RCC 7860 (cell line): ENCODE measurements at places on chromosomes 1 and 21.

GRCh38 chr1:30189818-30190500 is 533.4 kb downstream of the MATN1 start:
- DNase-seq, result no peak

DNA sequence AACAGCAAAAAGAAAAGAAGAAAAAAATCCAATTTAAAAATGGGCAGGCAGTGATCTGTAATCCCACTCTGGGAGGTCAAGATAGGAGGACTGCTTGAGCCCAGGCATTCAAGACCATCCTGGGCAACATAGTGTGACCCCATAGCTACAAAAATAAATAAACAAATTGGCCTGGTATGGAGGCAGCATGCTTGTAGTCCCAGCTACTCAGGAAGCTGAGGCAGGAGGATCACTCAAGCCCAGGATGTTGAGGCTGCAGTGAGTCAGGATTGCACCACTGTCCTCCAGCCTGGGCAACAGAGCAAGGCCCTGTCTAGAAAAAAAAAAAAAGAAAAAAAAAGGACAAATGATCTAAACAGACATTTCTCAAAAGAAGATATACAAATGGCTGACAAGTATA is 99.6 kb downstream of the EIF4G3 start:
- peak; percentile 39 for DNase-seq

- no peak for DNase-seq
Measured at GRCh38 chr1:3640121-3640837, 9.6 kb downstream of the WRAP73 start.

- DNase-seq, result peak; percentile 54
Measured at GRCh38 chr1:185044981-185045813, at the start of gene RNF2. RNF2 (plus strand) TSS chr1:185045558; CDS start chr1:185087554, 41,996 bp downstream.

GRCh38 chr1:12346483-12347151 is 116.8 kb downstream of the VPS13D start:
- DNase-seq, result no peak

DNA sequence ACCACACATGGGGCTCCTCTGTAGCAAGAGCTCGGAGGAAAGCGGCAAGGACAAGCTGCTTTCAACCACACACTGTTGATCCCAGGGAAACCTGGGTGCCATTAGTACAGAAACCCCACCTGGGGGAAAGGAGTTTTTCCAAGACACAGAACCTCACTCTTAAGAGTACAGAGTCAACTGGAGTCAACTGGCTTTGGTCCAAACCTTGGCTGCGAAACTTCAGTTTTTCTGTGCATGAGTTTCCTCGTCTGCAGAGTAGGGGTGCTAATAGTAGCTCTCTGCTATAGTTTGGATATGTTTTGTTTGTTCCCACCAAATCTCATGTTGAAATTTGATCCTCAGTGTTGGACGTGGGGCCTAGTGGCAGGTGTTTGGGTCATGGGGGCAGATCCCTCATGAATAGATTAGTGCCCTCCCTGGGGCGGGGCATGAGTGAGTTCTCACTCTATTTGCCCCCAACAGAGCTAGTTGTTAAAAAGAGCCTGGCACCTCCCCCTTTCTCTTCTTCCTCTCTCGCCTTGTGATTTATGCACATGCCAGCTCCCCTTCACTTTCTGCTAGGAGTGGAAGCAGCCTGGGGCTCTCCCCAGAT is 161.1 kb downstream of the PIGK start:
- no peak for DNase-seq

DNA sequence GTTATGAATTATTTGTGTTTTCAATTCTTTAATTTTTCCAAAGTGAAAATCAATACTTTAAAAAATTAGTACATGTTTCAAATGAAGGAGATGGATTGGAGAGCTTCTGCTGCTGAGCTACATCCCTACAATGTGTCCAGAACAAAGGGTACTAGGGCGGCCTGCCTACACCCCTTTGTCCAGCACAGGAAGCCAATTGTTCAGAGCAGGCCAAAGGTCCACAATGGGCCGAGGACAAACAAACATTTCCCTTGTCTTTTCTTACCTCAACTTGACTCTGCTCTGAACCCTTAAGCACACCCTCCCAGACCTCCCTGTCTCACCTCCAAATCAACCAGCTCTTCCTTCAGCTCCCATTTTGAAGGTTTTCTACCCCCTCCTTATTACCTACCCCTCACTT is 39.4 kb upstream of the CAMK1G start:
- no peak for DNase-seq

DNA sequence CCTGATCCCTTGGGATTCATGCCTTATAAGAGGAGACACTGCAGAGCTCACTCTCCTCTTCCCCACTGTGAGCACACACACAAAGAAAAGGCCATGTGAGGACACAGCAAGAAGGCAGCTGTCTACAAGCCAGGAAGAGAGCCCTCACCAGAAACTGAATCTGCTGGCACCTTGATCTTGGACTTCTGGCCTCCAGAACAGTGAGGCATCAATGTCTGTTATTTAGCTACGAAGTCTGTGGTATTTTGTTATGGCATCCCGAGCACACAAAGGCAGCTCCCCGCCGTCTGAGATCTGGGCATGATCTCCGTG is 47.1 kb upstream of the RPL11 start:
- no peak for DNase-seq

GRCh38 chr1:101238681-101239094 is 1.9 kb downstream of the S1PR1 start:
- DNase-seq, result peak; percentile 85

GRCh38 chr1:114104949-114105348 is 48.7 kb downstream of the SYT6 start:
- DNase-seq, result no peak

GRCh38 chr1:60287536-60287935 is 214.0 kb upstream of the C1orf87 start:
- DNase-seq, result no peak

DNA sequence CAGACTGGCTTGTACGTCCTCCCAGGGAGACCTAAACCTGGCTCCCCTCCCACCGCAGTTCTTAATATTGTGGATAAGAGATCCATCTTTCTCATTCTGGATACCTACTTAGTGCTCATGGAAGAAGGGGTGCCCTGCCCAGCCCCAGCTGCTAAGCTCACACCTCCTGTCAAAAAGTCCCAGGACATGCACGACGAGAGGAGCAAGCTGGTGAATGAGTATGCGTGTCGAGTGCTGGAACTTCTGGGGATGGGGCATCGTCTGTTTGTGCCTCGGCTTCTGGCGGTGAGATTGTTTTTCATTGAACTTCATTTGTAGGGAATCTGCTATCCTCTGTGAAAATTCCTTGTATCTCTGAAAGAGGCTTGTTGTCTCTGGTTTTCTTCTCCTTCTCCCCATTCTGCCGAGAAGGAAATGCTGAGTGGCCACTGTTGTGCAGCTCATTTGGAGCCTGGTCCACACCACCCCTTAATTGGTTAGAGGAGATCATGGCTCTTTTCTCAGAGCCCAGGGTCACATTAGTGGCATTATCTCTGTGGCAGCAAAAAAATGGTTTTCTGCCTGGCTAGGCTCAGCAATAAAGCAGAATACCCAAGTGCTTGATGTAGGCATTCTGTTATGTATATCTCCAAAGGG is 199.4 kb upstream of the CACYBP start:
- no peak for DNase-seq

GRCh38 chr1:61071205-61072130 is 10.9 kb upstream of the NFIA start:
- DNase-seq, result no peak

- DNase-seq, result peak; percentile 68
Measured at GRCh38 chr1:45569962-45570581, 13.8 kb upstream of the NASP start.
